Chondrocyte (in vitro differentiated cells): ENCODE measurements at places on chromosomes 7 and 10.
A peak's percentile ranks its signal among the peaks of the same experiment; 100 is the strongest.

DNA sequence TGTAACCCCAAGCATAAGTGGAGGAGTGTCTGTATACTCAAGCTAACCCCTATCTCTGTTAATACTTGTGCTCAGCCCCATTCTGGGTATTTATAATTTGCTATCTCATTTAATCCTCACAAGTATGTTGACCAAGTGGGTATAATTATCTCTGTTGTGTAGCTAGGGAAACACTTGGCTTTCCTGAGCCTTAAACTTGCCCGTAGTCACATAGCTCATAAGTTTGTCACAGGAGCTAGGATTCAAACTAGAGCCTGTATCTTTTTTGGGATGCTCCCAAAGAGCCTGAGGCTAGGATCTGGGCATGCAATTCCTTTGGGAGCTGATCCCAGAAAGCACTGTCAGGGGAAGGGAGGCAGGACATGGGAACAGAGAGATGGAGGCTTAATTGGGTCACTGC lies 377.4 kb downstream of the GALNT17 start:
- no peak for DNase-seq

DNA sequence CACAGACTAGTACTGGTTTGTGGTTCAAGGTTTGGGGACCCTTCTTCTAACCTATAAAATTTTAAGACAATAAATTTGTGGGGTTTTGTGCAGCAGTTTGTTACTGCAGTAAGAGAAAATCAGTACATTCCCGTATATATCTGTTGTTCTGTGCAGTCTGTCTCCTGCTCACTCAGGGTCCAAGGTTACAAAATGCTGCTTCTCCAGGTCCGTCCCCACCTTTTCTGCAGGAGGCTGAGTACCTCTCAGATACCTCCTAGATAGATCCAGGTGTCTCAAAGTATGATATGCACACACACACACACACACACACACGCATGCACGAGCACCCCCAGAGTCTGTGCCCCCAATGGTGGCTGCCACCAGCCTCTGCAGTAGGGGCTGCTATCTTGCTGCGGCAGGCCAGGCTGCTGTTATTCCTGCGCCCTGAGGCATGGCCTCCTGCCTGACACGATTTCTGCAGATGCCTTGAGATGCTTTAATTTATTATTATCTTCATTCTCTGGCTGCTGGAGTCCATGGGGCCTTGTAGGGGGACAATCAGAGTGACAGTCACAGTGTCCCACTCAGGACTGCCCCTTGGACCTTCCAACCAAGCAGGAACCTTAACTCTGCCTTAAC lies 25.2 kb upstream of the ASL start:
- peak; percentile 43 for DNase-seq

- DNase-seq: no peak
Observed at GRCh38 chr7:139427788-139428187, 55.7 kb downstream of the KLRG2 start.

DNA sequence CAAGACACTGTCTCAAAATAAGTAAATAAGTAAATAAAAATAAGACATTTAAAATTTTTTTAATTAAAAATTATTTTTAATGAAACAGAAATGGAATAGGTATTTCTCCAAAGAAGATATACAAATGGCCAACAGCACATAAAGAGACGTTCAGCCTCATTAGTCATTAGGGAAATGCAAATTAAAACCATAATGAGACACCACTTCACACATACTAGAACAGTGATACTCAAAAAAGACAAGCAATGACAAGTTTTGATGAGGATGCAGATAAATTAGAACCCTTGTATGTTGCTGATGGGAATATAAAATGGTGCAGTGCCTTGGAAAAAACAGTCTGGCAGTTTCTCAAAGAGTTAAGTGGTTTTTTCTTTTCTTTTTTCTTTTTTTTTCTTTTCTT lies 26.5 kb upstream of the C10orf67 start:
- DNase-seq: no peak

- DNase-seq: no peak
Observed at GRCh38 chr7:102106625-102107024, 180.0 kb upstream of the SH2B2 start.

DNA sequence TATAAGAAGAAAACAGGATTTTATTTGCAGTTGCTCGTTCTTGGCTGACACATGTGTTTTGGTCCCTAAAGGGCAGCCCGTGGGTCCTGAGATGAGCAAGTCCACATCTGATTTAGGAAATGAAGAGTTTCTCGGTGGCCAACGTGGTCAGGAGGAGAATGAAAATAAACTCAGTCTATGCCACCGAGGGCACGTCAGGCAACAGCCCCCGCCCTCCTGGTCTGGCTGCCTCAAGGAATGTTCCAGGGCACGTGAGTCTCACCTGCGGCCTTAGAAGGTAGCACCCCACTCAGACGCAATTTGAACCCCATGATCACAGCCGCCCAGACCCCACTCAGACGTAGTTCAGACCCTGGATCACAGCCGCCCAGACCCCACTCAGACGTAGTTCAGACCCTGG lies 197.2 kb downstream of the ADARB2 start:
- no peak for DNase-seq

- no peak for DNase-seq
Observed at GRCh38 chr10:109957092-109957797, 33.9 kb upstream of the XPNPEP1 start.

- DNase-seq: no peak
Observed at GRCh38 chr7:92489634-92490033, 11.9 kb upstream of the ERVW-1 start.

DNA sequence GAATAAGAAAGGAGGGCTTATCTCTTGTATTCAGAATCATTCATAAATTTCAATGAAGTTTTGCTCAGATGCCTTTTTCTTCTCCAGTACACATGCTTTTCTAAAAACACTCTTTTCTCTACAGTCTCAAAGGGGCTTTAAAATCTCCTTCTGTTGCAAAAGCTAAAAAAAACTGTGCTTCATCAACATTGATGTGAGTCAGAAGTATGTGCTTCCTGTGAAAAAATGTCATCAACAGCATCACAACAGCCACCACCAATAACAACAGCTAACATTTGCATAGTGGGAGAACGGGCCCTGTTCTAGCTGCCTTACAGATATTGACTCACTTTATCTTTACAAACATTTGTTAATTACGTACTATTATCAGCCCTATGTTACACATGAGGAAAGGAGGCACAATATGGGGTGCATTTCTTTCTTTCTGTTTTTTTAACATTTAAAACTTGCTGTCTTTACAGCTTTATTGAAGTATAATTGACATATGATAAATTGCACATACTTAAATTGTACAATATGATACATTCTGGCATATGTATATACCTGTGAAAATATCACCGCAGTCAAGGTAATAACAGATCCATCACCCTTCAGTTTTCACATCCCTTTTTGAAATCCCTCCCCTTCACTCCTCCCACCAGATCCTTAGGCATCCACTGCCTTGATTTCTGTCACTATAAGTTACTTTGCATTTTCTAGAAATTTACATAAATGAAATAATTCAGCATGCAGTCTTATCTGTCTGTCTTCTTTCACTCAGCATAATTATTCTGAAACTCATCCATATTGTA lies 1605.4 kb upstream of the LRRTM3 start:
- no peak for DNase-seq

DNA sequence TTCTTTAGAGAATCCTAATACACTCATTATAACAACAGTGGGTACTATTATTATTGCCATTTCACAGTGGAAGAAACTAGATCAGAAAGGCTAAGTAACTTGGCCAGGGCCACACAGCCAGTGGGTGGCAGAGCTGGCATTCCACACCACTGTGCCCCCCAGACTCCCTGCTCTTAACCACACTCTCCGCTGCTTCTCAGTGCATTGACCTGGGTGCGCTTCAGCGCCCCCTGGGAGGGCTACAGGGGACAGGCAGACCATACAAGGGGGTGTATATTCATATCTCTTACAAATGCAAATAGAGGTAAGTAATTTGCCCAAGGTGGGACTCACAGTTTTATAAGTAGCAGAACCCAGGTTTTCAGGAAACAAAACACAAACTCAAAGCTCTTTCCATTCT lies 77.0 kb upstream of the NMT2 start:
- DNase-seq: no peak

DNA sequence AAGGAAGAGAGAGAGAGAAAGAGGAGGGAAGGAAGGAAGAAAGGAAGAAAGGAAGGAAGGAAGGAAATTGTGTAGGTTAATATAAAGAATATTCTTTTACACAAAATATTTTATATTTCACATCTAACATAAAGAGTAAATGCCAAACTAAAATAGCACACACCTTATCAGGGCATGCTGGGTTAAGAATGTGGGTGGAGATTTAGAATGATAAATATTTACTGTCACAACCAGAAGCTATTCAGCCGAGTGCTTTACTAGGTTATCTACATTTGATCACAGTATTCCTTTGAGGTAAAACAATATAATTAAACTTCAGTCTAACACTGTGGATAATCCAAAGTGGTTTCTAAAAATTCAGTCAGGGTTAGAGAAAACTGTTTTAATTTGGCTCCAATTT lies 103.3 kb downstream of the SEMA3A start:
- no peak for DNase-seq

DNA sequence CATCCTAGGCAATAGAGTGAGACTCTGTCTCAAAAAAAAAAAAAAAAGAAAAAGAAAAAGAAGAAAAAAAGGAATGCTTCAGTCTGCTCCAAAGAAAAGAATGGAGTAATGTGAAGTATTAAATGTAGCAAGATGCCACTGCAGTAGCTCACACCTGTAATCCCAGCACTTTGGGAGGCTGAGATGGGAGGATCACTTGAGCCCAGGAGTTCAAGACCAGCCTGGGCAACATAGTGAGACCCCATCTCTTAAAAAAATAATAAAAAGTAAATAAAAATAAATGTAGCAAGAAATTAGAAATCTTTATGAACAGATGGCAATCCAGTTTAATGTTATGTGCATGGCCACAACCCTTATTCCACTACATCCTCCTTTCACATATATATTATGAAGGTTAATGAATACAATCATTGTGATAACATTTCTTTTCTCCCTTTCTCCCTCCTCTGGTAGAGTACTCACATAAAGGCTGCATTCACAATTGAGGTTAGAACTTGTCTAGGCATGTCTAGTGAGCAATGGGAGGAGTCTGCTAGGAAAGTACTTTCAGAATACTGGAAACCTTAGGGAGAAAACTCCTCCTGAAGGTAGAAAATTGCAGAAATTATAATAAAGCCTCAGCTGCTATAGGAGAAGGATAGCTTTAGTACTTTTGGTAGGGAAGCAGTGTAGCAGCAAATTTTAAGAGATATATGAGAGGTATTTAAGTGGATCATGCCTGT lies 20.4 kb downstream of the KLLN start:
- no peak for DNase-seq

- no peak for DNase-seq
Observed at GRCh38 chr10:1203704-1204103, 147.5 kb downstream of the WDR37 start.

DNA sequence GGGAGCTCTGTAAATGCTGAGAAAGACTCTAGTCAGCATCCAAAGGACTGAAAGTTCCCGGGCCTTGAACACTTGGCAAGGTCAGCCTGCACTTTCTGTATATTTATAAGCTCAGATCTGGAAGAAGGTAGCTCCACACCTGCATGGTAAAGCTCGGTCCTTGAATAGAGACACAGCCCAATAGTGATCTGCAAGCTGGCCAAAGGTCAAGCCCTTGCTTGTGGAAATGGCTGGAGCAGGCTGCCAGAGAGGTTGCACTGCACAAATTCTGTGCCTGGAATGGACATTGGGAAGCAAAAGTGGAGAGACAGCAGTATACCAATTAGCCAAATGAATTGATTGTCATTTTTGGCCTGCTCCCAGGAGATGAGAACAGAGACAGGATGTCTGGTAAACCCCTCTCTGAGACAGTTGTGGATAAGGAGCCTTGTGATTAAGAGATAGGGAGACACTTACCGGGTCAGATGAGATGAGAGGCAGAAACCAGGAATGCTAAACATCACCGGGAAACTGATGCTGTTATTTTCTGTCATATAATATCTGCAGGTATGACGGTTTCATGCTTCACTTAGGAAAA lies 8.0 kb upstream of the FRA10AC1 start:
- DNase-seq: no peak

DNA sequence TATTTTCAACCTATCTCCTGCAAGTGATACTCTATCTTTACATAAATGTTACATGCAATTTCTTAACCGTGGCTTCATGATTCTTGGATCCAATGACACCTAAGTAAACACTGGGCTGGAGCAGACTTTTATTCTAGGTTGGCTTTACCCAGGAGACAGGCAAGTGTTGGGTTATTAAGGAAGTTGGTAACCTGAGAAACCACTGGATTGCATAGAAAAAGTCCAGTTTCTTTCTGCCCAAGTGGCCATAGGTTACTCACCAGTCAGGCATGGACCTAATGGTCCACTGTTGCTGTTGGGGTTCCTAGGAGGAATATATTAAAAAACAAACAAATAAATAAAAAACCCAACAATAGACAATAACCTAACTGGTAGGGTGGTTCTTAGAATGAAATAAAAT lies 112.8 kb downstream of the SEMA3D start:
- DNase-seq: no peak

DNA sequence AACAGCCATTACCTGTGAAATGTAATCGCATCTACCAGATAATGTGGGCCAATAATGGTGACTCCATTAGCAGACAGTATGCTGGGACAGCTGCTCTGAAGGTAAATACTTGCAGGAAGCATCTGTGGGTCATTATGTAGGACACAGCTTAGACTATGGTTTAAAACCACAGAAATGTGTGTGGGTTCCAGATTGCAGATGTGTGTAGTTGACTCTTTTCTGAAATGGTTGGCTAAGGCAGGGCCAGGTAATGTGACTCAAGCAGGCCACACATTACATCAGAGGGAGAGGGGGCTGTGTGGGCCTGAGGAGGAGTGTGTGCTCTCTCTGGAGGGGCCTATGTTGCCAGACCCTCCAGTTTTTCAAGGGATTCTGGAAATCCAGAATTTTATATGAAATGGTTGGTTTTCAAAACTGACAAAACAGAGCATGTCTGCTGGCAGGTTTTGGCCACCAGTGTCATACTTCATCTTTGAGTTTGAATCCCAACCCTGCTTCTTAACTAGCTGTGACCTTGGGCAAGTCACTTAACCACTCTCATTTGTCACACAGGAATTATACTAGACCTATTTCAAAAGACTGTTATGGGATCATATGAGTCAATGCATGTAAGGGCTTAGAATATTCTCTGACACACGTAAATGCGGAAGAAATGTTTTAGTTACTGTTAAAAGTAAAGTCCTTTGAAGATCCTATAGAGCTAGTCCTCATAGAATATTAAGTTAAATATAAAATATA lies 64.5 kb downstream of the MCMBP start:
- no peak for DNase-seq

DNA sequence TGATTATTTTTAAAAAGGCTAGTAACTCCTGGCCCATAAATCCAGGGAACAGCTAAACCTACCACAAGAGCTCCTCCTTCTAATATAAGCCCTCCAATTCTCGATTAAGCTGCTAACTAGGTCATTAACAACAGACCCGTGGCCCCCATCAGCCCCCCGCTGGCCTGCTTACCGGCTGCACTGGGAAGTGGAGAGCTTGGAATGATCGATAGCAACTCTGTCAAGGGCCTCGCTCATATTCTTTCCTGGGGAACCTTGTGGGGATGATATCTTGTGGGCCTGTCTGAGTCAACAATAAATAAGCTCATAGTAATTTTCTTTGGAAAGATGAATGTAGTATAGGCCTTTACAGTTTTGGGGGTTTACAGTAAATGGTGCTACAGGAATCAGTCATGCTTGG lies 353.5 kb downstream of the TCERG1L start:
- no peak for DNase-seq
